ENCODE measurements at places on chromosomes 6 and 20. TPM values are rescaled to one million over a fixed set of nuclear protein-coding genes. Genes with fewer than 3 reads are reported as not detected.

Gene TNXB
- 207 TPM for total RNA-seq

GRCh38 chr6:39861663-39862062 is 69.5 kb downstream of the DAAM2 start:
- DNase-seq = no peak

Gene SPAG4
- 6.9 TPM for total RNA-seq

GRCh38 chr20:32605167-32605656 is 20.1 kb upstream of the NOL4L start:
- DNase-seq = no peak

Gene PEDS1
- 25.5 TPM for total RNA-seq

GRCh38 chr6:39558591-39559190 is 166.5 kb downstream of the KIF6 start:
- no peak for DNase-seq

DNA sequence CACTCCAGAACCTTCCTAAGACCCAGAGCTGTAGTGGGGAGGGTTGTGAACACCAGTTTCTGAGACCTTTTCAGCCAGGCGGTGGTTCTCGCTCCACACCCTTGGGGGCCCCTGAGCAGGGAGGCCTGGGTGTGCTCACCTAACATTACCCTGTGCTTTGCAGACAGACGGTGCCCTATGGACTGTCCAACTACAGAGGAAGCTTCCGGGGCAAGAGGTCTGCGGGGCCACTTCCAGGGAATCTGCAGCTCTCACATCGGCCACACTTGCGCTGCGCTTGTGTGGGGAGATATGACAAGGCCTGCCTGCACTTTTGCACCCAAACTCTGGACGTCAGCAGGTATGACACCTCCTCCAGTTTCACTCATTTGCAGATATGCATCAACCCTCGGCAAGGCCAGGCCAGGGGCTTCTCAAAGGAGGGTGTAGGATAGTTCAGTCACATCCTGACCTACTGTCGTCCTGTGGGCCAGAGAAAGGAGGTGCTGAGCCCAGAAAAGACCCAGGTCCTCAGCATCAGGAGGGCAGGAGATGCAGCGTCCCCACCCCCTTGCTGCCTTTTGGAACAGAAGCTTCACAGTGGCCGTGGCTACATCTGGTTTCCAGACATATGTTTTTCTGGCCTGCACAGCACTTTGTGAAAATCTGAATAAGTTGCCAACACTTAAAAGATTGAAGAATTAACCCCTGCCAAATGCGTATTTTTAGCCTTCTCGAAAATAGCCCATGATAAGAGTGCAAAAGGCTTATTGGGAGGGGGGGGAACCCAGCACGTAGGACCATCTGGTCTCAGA is 20.6 kb downstream of the EDN3 start:
- no peak for DNase-seq

Gene ZBTB9
- total RNA-seq = 1.5 TPM

DNA sequence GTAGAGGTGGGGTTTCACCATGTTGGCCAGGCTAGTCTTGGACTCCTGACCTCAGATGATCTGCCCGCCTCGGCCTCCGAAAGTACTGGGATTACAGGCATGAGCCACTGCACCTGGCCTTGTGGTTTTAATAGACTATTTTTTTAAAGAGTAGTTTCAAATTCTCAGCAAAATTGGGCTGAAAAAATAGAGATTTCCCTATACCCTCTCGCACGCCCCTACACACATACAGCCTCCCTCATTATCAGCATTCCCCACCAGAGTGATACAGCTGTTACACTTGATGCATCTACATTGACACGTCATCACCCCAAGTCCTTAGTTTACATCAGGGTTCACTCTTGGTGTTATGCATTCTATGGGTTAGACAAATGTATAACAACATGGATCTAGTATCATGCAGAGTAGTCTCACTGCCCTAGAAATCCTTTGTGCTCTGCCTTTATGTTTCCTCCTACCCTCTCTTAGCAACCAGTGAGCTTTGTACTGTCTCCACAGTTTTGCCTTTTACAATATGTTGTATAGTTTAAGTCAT is 103.6 kb downstream of the CDYL start:
- DNase-seq = no peak

- DNase-seq = no peak
Observed at GRCh38 chr6:43736844-43737243, 33.2 kb upstream of the VEGFA start.

Gene RAMACL
- 2.2 TPM for total RNA-seq

Gene PRR18
- total RNA-seq = not detected

GRCh38 chr6:13370623-13371022 is 42.3 kb upstream of the TBC1D7 start:
- no peak for DNase-seq

Gene C6orf141
- 14.2 TPM for total RNA-seq

DNA sequence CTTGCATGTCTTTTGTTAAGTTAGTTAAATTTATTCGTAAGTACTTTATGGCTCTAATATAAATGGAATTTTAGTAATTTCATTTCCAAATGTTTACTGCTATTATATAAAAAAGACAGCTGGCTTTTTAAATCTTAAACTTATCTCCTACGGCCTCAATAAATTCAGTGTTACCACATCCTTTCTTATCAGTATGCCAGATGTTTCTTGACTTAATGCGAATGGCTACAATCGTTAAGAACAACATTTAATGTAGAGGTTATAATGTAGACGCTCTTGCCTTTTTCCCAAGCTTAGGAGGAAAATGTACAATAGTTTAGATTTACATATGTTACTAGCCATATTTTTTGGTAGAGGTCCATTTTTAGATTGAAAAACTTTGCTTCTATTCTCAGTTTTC is 659.4 kb downstream of the TENT5A start:
- no peak for DNase-seq

DNA sequence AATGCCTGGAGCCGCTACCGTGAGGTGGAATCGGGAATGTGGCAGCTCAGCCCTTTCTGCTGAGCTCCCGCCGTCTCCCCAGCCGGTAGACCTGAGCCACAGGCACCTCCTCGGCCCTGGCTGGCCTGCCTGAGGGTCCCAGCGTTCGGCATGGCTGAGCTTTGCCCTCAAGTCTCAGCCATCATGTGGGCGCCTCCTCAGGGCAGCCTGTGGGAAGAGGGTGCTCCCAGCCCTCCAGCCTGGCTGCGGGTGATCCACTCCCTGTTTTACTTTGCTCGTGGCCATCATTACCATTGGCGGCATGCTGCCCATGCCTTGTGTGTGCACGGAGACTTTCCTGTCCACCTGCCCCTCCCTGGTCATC is 329.7 kb downstream of the CDH4 start:
- DNase-seq = no peak

DNA sequence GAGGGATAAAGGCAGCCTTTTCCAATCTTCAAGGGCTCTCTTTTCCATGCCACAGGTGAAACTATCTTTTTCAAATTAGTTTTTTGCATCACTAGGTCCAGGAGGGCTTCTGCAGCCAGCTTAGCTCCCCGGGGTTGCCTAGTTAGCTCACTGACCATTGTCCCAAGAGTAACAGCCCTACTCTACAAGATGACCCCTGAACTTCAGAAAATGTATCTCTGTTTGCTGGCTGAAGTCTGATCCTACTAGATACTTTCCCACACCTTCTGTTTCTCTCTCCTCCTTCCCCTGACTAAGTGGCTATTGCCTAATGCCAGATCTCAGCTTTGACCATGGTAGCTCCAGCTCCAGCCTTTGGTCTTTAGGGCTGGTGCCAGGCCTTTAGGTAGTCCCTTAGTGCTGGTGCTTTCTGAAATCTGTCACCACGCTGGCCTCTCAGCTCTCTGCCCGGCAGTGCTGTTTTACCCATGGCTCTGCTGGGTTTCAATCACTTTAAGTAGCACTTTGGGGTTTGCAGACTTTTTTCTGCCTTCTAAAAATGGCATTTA is 255.1 kb downstream of the RNGTT start:
- no peak for DNase-seq

Gene CRISP2
- total RNA-seq = not detected

- DNase-seq = no peak
Observed at GRCh38 chr20:5211803-5212714, 85.3 kb downstream of the CDS2 start.

DNA sequence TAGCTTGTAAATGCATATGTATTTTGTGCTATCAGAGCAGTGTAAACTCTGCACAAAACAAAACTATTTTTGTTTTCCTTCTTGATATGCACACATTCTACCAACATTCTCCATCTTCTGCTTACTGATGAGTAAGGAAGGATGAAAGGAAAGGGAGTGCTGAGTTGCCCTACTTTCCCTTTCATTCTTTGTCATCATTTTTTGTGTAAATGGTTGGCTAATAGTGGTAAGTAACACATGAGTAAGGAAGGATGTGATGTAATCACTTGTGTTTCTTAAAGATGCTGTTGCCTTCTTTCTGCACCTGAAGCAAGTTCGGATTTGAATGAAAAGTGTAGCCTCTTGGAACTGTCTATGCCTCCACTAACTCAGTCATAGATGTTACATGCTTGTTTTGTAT is 4.6 kb upstream of the REV3L start:
- no peak for DNase-seq

Gene KPNA5
- 7.9 TPM for total RNA-seq

Gene RBBP9
- 11.0 TPM for total RNA-seq

- no peak for DNase-seq
Observed at GRCh38 chr6:140718021-140718420, 1343.6 kb upstream of the CITED2 start.

DNA sequence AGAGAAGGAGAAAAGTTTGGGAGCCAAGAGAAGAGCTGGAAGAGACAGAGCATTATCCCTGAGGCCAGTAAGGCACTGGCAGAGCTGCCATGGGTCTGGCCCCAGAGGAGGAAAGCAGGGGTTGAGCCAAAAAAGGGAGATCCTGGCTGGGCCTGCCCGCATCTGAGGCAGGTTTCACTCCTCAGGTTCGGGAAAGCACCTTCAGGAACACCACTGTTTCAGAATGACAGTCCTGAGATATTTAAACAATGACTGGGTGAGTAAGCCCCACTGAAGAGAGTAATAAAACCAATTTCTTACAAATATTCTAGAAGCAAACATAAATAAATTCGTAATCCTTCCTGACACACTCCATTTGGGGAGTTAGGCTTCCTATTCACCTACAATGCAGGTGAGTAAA is 152.2 kb downstream of the BACH2 start:
- DNase-seq = no peak

Gene VSTM2L
- not detected for total RNA-seq

DNA sequence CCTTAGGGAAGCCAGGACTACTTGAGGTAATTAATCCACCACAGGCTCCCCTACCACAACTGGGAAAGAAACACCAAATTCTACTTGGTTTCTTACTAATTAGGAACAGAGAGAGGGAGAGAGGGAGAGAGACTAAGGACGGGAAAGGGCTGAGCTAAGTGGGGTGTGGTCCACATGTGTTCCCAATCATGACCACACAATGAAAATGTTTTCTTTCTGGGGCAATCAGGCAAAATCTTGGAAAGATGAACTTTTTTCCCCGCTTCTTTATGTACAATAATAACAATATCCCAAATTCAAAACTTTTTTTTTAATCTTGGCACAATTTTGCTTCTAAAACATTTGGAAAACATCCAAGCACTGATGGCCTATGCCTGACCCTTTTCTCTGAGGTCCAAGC is 734.4 kb downstream of the MAFB start:
- DNase-seq = no peak

Gene YIPF3
- total RNA-seq = 80.0 TPM

- no peak for DNase-seq
Observed at GRCh38 chr6:99165838-99166237, 183.6 kb downstream of the FAXC start.

GRCh38 chr6:116969211-116969863 is 92.3 kb downstream of the RFX6 start:
- DNase-seq = no peak

DNA sequence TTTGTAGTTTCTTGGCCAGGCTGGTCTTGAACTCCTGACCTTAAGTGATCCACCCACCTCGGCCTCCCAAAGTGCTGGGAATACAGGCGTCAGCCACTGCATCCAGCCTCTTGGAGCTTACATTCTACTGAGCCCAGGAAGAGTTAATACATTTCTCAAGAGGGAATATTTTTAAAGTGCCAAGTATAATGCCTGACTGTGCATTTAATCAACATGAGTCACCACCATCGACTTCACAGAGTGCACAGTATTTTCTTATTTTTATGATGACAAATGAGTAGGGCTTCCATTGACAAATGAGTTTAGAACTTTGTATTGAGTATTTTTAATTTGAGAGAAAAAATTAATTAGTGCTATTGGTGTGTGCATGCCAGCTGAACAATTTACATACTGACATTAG is 72.2 kb downstream of the SASH1 start:
- DNase-seq = no peak

GRCh38 chr6:5014072-5014561 is 10.3 kb upstream of the RPP40 start:
- no peak for DNase-seq

Gene EPB41L1
- 54.8 TPM for total RNA-seq

Gene CENPW
- 6.4 TPM for total RNA-seq

GRCh38 chr20:63402860-63403220 is 41.7 kb upstream of the CHRNA4 start:
- no peak for DNase-seq

- DNase-seq = no peak
Observed at GRCh38 chr20:47814632-47815415, 29.5 kb upstream of the SULF2 start.

- DNase-seq = no peak
Observed at GRCh38 chr6:65558071-65558470, 149.0 kb downstream of the EYS start.

DNA sequence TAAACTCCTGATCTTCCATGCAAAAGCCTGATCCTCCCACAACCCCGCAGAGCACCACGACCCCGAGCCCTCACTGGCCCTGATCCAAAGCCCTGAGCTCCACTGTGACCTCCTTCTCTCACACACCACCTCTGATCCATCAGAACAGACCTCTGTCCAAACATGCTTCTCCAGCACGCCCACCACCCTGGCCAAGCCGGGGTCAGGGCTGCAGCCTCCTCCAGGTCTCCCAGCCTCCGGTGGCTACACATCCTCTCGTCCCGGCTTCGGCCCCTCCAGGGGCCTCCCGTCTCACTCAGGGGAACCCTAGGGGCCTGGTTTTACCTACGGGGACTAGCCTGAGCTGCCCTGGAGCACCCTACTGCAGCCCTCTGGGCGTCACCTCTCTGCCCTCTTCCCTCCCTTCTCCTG is 49.1 kb downstream of the FOXF2 start:
- peak; percentile 95 for DNase-seq

DNA sequence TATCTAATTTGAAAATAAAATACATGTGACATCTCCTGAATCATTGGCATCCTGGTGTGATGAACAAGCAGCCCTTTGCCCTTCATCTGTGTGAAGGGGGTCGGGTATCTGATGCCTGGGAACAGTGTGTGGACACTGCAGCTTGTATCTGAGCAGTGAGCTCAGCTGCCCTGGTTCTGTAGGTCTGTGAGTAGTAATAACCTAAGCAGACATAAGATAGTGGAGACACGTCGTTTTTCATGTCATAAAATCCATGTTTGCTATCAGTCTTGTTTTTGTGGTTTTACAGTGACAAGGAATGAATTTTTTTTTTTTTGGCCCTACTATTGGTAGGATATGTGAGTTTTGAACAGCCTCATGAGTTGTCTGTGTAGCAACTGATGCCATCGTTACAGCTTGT is 133.0 kb downstream of the JARID2 start:
- DNase-seq = no peak

- no peak for DNase-seq
Observed at GRCh38 chr6:147614501-147614900, 106.0 kb downstream of the SAMD5 start.

GRCh38 chr6:50815436-50816114 is 3.1 kb upstream of the TFAP2B start:
- DNase-seq = no peak

- DNase-seq = no peak
Observed at GRCh38 chr6:108168090-108168463, 2.3 kb downstream of the NR2E1 start.

All from vagina (tissue), 2 donors.